ENCODE measurements at places on chromosomes 7 and 10.

- no peak for DNase-seq
Observed at GRCh38 chr7:48263311-48263650, 92.0 kb downstream of the ABCA13 start.

- DNase-seq: peak; percentile 59
Observed at GRCh38 chr10:103053659-103054581, 135.8 kb downstream of the CNNM2 start.

DNA sequence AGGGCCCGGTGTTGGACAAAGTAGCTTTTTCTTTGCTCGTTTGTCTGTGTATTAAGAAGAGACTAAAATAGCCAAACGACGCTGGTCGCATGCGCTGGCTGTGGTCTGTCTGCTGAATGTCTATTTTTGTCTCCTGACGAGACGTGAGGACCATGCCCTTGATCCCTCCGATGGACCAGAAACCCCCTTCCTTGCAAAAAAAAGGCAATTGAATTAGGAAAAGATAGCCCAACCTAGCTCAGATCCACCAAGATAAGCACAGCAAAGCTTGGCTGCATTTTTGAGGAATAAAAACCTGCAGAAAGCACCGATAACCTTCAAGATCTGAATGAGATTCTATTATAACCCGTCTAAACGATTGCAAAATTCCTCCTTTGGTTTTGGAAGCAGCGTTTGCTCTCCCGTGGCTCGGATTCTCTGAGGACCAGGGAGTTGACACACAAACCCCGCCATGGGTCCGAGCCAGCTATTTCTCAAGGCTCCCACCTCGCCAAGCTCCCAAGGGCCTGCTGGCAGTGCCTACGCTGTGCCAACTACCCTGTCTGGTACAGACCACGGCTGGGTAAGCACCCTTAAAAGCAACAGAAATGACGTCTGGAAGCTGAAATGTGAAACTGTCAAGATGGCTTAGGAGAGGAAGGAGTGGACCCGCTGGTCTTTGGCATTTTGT is 17.7 kb upstream of the TTYH3 start:
- DNase-seq: no peak

DNA sequence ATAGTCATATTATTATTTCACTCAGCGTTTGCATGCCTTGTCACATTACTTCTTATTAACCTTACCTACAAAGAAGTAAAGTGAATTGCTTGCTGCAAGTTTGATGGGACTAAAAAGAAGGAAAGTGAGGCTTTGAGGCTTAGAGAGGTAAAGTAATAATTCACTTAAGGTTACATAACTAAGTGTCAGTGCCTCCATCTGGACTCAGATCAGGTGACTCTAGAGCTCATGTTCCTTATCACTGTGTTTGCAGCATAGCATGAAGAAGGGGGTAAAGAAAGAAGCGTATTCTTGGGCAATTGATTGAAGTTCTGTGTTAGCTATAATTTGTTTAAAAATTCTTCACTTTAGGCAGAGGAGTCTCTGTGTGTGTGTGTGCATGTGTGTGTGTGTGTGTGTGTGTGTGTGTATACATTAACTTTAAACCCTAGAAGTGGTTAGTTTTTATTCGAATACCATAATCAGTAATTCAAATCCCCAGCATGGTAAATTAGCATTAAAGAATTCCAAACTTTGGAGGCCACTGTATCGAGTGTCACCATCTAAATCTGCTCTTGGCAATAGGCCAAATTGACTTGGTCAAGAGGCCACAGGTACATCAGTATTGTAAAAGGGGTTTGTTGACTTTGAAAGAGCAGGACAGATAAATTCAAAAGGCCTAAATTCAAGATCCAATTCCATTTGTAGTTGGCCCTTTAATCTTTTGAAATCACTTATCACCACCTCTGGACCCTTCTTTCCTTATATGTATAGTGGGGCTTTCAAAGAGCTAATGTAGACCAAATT is 2.2 kb upstream of the PON3 start:
- no peak for DNase-seq

GRCh38 chr7:16851829-16852228 is 30.0 kb downstream of the AGR3 start:
- no peak for DNase-seq

DNA sequence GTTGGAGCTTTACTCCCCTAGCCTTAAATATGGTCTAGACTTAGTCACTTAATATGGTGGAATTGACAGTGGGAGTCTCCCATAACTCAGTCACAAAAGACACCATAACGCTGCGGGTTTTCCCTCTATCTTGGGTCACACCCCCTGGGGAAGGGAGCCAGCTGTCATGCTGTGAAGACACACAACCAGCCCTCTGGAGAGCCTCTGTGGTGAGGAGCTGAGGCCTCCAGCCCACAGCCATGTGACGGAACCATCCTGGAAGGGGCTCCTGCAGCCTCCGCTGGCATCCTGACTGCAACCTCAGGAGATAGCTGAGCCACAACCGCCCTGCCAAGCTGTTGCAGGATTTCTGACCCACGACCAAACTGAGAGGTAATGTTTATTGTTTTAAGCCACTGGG is 37.9 kb downstream of the PAXIP1 start:
- DNase-seq: no peak

DNA sequence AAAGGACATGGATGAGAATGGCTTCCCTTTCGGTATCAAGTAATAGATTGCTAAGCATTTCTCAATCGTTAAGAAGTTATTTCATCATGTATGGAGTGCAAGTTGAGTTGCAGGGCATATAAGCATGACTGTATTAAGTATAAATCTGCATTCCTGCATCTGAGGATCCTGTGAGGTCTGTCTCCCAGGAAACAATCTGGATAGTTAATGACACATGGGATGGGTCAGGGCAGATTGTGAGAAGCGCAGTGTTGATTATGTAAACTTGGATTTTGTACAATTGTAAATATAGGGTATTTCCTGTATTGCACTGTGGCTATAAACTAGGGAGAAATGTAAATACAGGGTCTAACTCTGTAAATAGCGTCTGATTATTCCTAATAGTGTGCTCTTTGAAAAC is 102.6 kb downstream of the PLXDC2 start:
- DNase-seq: no peak

- DNase-seq: no peak
Observed at GRCh38 chr10:62050893-62051433, 149.5 kb downstream of the ARID5B start.

- DNase-seq: no peak
Observed at GRCh38 chr10:12975906-12976305, 25.6 kb downstream of the CCDC3 start.
